ENCODE measurements at places on chromosomes 7 and 10.

DNA sequence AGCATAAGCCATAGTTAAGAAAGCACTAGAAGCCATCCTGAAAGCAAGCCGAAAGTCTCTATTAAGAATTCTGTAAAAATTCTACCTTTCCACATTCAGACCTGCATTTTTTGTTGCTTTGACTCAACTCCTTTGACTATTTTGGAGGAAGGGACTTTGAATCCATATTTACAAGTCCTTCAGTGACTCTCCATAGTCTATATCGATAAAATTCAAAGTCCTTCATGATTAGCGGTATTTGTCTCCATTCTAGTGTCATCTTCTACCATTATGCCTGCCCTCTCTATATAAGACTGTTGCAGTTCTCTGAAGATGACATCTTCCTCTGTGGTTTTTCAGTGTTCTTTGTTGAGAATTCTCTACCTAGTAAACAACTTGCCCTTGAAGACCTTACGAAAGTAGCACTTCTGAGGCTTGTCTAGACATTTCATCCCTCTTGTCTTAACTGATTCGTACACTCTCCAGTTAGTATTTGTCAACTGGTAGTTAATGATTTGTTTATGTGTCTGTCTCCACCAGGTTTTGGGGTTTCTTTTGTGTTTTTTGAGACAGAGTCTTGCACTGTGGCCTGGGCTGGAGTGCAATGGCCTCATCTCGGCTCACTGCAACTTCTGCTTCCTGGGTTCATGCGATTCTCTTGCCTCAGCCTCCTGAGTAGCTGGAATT is 1.7 kb downstream of the CCSER2 start:
- no peak for DNase-seq

- DNase-seq, result no peak
These were observed 245.0 kb downstream of the CELF2 start for GRCh38 chr10:11262494-11263345.

DNA sequence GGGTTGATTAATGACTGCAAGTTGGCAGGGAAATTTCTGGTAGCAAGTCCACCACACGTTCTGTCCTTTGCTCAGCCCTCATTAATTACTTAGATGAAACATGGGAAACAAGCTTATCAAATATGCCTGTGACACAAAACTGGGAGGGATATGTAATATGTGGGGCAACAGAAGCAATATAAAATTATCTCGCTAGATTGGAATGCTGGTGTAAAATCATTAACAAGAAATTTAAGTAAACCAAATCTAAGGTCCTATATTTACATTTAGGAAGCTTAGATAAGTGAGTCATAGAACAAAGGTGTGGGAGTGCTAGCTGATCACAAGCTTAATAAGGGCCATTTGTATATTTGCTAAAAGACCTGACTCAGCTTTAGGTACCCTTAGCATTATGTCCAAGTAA is 23.5 kb downstream of the TRPV5 start:
- no peak for DNase-seq

DNA sequence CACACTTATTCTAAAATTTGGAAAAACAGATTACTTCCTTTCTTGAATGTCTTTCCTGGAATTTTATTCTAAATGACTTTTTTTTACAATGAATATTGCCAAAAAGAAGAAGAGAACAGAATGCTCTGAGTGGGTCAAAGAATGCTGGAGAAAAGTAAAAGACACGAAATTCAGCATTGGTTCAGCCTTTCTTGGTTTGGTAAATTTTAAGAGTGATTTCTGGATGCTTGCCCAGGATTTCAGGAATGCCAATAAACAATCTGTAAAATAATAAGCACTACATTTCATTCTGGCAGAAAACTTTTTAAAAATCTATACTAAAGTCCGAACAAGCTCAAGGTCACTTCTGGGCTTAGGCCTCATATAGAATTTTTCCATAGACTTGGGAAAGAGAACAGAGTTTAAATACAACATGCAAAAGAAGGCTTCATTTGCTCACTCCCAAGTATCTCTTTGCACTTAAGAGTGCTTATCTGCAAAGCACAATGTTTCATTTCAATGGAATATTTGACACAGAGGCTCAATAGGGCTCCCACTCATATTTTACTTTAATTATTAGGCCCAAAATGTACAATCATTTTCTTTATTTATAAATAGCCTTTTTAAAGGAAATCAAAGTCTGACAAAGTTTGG is 359.5 kb upstream of the ANKRD30A start:
- DNase-seq, result no peak

DNA sequence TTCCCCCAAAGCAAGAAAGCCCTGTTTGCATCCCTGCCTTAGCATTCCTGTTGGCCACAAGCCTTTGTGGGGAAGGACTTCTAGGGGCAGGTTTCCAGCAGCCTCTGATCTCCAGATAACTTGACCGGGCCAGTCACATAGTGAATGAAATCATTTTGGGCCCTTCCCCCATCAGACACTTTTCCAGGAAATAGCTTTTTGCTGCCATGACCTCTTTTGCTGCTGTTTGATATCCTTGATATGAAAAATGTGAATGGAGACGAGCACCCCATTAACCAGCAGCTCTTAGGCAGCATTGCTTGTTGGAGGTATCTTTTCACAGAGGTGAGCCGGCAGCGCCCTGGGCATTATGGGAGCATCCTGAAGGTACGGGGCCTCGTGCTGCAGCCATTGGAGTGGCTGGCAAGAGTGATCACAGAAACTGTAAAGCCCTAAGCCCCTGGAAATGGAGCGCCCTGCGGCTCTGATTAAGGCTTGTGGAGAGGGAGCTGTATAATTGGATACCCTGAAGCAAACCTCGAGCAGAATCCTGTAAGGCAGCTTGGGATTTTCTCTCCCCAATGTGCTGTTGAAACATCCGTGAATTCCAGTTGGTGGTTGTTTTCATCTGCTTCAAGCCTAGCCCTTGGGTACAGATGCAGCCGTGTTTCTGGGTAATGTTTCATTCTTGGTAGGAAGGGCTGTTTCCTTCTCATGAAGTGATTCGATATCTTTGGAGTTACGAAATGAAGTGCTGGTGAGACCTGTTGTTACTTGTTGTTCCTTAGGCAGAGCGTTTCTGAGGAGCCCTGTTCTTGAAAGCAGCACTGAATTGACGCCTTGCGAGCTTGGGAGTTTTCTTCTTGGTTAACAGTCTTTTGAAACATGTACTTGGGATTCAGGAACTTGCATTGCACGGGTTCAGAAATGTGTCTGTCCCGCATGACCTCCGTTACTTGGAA is 179.0 kb downstream of the PTEN start:
- DNase-seq, result no peak

GRCh38 chr10:10796774-10797415 is 220.8 kb upstream of the CELF2 start:
- DNase-seq, result no peak

GRCh38 chr10:131685007-131685406 is 215.8 kb upstream of the PPP2R2D start:
- no peak for DNase-seq

DNA sequence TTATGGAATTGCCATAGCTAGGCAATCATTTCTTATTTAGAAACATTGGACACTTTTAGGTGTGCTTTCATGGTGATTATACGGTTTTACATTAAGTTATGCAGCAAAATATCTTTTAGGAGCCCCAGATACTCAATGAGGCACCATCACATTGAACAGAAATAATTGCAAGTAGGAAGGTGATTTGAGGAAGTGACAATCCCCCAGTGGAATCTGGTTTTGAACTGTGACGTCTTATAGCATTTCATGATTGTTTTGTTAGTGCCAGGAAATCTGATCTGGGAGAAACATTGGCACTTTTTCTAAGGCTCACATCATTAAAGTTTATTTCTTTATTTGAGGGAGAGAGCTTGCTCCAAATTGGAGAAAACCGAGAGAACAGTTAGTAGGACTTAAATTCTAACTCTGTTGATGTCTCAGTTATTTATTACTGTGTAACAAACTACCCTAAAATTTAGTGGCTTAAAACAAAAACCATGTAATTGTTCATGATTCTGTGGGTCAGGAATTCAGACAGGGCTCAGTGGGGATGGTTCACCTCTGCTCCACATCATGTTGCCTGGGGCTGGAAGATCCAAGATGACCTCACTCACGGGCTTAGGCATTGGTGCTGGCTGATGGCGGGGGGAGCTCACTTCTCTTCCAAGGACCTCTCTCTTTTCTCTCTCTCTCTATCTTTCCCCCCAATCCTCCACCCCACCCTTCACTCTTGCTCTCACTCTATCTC is 78.2 kb upstream of the STEAP1B start:
- no peak for DNase-seq

DNA sequence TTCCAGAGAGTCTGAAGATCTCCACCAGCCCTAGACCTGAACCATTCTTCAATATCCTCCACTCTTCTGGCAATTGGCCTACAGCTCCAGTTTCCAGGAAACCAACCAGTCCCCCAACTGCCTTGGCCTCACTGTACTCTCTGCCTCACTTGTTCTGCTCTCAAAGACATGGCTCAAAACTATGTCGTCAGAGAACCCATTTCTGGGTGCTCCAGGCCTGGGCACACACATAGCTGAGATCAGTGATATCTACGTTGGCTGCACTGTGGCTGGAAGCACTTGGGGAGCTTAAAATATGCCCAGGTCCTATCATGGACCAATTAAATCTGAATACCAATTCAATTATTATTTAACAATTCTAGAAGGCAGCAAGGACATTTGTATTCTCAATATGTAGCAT is 93.1 kb downstream of the COBL start:
- DNase-seq, result no peak

DNA sequence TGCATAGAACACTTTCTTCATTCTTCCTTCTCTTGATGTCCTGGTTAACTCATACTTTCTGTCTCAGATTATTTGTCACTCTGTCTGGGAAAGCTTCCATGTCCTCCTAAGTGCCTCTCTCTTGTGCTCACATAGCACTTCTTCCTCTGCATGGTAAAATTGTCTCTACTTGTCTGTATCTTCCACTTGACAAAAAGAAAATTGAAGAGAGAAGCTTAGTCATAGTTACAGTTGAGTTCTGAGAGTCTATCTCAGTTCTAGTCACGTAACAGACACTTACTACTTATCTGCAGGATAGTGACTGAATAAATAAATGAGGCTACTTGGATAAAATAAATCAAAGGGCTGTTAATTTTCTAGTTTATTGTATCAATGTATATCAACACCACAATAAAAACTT is 458.1 kb downstream of the HTR7 start:
- no peak for DNase-seq

- peak; percentile 31 for DNase-seq
These were observed 662 bp downstream of the DNAJC2 start for GRCh38 chr7:103343758-103344452.

DNA sequence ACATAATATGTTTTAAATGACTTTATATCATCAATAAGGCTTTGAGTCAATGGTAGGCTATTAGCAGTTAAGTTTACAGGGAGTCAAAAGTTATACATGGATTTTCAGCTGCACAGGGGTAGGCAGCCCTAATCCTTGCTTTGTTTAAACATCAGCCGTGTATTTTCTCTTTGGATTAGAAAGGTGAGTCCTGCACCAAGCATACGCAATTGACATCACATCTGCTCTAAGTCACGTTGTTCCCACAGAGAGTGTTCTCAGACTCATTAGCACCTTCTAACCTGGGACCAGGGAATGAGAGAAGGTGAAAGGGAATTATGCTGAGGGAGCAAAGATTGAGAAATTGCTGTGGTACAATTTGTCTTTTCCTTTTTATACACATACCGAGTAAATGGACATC is 148.6 kb upstream of the ZNF804B start:
- no peak for DNase-seq

DNA sequence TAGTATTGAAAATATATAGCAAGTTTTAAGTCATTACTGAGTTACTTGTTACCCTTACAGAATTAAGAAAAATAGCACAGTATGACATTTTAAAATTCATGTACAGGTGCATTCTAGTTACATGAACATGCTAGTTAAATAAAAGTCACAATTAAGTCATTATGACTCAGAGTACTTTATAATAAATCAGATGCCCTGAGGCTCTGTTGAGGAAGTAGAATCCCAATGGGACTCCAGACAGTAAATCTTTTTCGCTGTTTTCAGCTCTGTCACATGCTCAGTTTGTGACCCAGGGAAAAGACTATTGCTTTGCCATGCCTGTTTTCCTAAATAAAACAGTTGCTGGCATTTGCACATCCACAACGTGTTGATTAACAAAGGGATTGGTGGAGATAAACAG is 21.0 kb downstream of the NUDT13 start:
- DNase-seq, result no peak

Data from NK-92 treated with Interleukin-12 subunit alpha and Interleukin-12 subunit beta, amount 100 ng/mL, for 24 hours (cell line).